ENCODE measurements at places on chromosomes 1 and 21.

DNA sequence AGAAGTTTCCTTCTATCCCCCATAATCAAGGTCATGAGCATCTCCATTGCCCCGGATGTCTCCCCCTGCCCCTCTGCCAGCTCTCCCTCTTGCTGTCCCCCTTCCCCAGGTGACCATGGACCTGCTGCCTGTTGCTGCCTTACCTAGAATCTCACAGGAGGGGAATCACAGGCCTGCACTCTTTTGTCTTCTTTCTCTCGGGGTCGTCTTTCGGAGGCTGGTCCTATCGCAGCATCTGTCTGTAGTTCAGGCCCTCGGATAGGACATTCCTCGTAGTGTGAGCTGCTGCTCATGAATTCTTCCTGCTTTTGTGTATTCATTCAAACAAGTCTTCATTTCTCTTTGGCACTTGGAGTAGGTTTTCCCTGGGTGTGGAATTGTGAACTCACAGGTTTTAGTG is 39.9 kb upstream of the ACTRT2 start:
- no peak for DNase-seq

- DNase-seq: no peak
These were observed 165.8 kb downstream of the CLEC20A start for GRCh38 chr1:178330848-178331497.

- no peak for DNase-seq
These were observed 83.0 kb downstream of the ST6GALNAC5 start for GRCh38 chr1:76950306-76950705.

GRCh38 chr1:197868751-197869489 is 33.5 kb upstream of the C1orf53 start:
- peak; percentile 15 for DNase-seq

- no peak for DNase-seq
These were observed 21.0 kb upstream of the LORICRIN start for GRCh38 chr1:153238527-153238926.

- no peak for DNase-seq
These were observed 213.1 kb upstream of the USP24 start for GRCh38 chr1:55428231-55428630.

- no peak for DNase-seq
These were observed 59.4 kb downstream of the SYT6 start for GRCh38 chr1:114094363-114094634.

GRCh38 chr1:186435336-186435735 is 25.6 kb downstream of the PDC start:
- DNase-seq: no peak

DNA sequence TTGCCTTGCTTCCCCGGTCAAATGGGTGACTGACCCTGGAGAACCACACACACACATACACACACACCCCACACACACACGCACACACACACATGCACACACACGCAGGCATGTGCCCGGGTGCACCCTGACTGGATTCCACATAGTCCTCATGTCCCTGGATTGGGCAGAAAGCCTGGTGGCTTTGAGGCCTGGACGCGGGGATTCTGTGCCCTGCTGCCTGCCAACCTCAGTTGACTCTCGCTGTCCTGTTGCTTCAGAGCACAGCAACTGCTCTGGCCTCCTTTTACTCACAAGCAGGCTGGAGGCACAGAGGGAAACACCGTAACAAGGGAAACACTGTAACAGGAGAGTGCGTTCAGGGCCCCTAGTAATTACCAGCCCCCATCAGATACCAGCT is 6.4 kb downstream of the RORC start:
- no peak for DNase-seq

DNA sequence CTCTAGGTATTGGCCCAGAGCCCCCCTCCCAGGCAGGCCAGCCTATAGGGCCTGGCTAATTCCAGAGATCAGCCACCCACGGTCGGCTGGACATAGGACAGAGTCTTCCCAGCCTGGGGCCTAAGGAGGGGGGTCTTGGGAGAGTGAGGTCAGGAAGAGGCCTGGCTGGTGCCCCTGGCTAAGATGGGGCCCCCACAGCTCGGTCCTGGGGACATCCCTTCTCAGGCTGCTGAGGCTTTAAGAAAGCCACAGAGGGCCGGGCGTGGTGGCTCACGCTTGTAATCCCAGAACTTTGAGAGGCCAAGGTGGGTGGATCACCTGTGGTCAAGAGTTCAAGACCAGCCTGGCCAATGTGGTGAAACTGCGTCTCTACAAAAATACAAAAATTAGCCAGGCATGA is 2.5 kb downstream of the C1orf167 start:
- DNase-seq: no peak

Measured in stimulated activated CD4-positive, alpha-beta T cell treated with anti-CD3 and anti-CD28 coated beads, Interleukin-1b, Interleukin-23, amount 100 ng/mL, for 48 hours (primary cell).